AG04450 (cell line): ENCODE measurements at places on chromosomes 6 and 20.

- no peak for DNase-seq
Measured at GRCh38 chr20:50750145-50750671, 18.8 kb downstream of the PARD6B start.

- no peak for DNase-seq
Measured at GRCh38 chr6:15414235-15414612, 168.4 kb downstream of the JARID2 start.

GRCh38 chr20:23050076-23050838 lies 785 bp upstream of the THBD start:
- DNase-seq, result no peak

- DNase-seq, result no peak
Measured at GRCh38 chr6:149196091-149196490, 121.4 kb upstream of the TAB2 start.

GRCh38 chr20:47677635-47678453 lies 107.4 kb downstream of the SULF2 start:
- DNase-seq, result no peak

DNA sequence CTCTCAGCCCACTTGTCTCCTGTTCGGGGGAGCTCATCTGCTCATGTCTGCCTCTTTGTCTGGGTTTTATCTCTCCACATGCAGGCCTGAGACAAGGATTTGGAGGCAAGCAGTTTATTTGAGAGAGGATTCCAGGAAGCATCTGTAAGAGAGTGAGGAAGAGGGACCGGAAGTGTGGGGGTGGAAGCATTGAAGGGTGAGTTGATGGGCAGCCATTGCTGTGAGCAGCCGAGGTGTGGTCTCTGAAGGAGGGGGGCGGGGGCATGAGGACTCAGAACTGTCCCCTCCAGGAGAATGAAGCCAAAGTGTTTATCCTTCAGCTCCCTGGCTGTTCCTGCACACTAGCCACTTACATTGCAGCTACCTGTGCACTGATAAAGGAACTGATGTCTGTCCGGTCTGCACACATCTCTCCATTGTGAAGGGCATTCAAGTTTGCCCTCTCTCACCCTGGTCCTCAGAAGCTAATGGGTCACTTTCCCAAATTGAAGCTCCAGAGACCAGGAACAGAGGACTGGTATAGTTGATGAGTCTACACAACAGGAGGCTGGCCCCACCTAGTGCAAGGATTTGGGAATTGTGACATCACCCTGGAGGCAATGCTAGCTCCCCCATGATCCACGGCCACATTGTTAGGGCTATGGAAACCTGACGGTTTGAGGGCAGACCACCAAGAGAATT lies 100.5 kb upstream of the FOXA2 start:
- DNase-seq, result no peak

- DNase-seq, result no peak
Measured at GRCh38 chr6:132962936-132963868, 148.8 kb downstream of the RPS12 start.

DNA sequence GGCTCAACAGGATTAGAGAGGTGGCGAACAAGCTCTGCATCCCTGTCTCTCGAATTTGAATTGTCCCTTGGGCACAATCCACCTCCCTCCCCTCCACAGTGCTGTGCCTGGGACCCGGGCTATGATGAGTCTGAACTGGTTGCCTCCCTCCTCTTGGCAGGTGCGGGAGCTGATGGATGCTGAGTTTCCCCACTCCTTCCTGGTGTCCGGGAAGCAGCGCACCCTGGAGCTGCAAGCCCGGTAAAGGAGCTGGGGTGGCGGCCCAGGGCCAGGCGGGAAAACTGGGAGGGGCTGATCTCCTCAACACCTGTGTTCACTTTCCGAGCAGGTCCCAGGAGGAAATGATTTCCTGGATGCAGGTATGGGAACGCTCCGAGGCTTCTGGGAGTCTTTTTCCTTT lies 14.9 kb downstream of the FGD2 start:
- no peak for DNase-seq

- no peak for DNase-seq
Measured at GRCh38 chr6:158158748-158159147, 9.3 kb downstream of the SERAC1 start.

DNA sequence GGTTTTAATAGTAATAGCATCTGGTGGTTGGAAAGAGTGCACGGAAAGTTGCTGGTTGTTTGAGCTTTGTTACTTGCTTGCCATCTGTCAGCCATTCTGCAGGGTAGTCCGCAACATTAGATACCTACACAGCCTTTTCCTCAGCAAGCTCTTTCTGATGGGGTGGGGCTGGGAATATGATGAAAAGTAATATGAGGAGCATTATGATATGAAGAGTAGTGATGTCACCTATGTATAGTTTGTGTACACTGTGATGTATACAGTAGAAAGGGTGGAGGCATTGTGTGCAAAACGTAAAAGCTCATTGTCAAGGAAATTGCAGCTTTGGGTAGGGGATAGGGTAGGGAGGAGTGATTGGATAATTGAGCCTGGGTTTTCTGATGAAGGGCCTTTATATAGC lies 16.1 kb downstream of the SCAF8 start:
- DNase-seq, result no peak

DNA sequence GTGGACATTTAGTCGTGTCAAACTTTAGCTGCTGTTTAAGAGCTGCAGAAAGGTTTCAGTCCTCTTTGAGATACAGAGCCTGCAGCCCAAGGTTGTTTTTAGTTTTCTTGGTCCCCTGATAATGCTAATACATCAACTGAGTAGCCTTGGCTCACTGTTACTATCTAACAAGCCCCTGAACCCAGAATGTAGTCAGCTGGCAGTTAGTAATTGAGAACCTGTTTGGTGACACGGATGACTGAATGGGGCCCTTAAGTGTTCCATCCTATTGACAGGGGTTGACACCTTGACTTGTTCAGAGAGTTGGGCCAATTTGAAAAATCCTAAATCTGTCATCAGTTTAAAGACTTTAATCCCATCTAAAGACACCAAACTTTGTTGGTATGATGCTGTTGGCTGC lies 2.8 kb downstream of the RTN4IP1 start:
- no peak for DNase-seq

GRCh38 chr20:13105864-13106457 lies 97.2 kb downstream of the SPTLC3 start:
- DNase-seq, result no peak
